ENCODE measurements at places on chromosomes 2 and 18.

DNA sequence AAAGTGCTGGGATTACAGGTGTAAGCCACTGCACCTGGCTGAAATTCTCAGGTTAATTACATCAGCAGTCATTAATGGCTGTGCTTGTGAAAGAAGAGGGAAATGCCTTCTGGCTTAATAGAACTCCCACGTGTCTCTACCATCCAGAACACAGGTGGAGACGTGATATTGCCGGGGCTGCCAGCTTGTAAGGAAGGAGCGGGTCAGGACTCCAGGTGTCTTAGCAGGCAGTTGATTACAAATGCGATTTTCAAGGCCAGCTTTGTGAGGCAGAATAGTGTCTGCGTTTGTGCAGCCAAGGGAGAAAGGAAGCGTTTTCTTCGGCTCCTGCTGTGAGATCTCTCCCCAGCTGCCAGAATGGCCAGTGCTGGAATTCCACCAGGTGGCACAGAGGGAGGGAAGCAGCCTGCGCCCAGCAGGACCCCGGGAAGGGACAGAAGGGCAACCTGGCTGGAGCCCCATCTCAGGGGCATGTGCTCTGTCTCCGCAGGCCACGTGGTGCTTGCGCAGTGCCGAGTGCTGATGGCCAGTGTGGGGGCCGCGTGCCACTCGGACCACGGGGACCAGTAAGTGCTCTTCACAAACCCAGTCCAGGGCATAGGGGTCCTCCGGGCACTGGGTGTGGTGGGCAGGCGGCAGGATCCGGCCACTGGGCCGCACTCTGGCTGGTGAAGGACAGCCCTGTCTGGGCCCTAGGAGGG lies 3.7 kb upstream of the ESPNL start:
- DNase-seq, result no peak

GRCh38 chr2:221975151-221975550 lies 323.6 kb downstream of the PAX3 start:
- DNase-seq, result no peak

DNA sequence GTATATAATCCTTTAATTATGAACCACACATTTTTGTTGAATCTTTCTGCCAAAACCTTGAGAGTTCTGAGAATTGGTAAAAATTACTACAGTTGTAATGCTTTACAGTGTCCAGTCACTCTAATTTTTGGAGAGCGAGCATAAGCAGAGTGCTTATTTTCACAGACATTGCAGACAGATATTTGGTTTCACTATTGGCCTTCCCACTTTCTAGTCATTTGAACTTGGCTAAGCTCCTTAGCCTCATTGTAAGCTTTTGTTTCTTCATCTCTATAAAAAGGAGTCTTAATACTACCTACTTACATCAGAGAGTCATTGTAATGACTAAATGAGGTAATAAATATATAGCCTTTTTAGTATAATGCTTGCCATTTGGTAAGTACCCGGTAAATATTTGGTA lies 80.4 kb downstream of the LCLAT1 start:
- DNase-seq, result peak; percentile 7

- DNase-seq, result no peak
Observed at GRCh38 chr2:162710287-162710890, 128.2 kb downstream of the KCNH7 start.

- peak; percentile 66 for DNase-seq
Observed at GRCh38 chr2:100959225-100959880, 42.7 kb upstream of the RPL31 start.

DNA sequence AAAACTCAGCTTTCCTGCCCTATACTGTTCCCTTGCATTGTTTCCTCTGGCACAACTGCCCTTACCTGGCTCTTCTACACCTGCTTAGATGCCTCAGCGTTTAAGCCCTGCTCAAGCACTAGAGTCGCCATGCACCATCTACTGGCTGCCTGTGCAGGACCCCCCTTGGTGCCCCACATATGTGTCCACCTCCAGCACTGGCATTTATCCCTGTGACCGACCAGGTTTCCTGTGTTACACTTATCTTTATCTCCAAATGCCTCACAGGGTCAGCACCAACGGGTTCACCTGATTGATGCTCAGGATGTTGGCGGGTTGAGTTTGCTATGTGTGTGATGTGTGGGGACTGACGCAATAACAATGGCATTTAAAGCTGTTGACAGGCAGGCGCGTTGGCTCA lies 177.5 kb downstream of the TMEM18 start:
- no peak for DNase-seq

DNA sequence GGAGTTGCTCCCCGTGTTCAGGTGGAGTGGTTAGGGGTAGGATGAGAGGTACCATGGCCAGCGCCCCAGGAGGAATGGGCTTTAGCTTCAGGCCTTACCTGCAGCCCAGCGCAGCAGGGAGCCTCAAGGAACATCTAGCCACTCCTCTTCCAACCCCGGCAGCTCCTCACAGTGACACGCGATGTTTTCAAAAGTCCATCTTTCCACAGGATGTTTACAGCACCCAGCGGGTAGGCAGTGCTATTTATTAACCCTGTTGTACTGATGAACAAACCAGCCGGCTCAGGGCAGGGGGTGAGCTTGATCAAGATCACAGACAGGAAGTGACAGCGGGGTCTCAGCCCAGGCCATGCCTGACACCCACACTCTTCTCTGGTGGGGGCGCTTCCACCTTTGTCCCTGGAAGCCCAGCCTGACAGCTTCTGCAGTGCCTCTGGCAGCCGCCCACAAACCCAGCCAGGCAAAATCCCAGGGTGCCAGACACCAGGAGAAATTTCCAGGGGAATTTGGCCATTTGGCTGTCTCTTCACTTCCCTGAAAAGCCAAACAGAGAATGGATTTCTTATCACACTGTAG lies 18.4 kb upstream of the PRLH start:
- DNase-seq, result no peak

DNA sequence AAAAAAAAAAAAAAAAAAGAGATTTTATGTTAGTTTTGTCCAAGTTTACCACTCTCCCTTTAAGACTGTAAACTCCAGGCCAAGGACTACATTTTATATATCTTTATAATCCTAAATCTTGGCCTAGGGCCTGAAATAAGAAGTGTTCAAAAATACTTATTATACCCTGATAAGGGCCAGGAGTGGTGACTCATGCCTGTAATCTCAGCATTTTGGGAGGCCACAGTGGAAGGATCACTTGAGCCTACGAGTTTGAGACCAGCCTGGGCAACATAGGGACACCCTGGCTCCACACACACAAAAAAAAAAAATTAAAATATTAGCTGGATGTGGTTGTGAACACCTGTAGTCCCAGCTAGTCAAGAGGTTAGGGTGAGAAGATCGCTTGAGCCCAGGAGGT lies 12.7 kb downstream of the TRIP12 start:
- peak; percentile 39 for DNase-seq

Measured in fibroblast of skin of back (primary cell).